ENCODE measurements at places on chromosomes 5 and 9.

DNA sequence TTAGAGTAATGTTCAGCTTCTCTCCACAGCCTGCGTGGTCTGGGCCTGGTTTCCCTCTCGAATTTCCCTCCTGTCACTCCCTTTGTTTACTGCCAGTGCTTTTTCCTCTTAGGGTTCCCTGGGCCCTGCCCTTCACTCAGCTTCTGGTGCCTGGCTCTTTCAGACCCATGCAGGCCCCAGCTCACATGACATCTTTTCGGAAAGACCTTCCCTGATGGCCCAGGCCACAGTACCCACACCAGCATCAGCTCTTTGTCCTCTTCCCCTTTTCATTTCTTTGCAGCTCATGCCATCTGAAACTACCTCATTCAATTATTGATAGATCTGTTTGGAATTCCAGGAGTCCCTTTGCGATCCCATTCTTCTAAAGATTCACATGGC lies 68.1 kb upstream of the ABL1 start:
- DNase-seq: no peak

GRCh38 chr5:160702934-160703333 lies 149.1 kb downstream of the ATP10B start:
- no peak for DNase-seq

GRCh38 chr5:1133510-1134201 lies 21.8 kb upstream of the SLC12A7 start:
- no peak for DNase-seq

- no peak for DNase-seq
Observed at GRCh38 chr5:134397196-134397595, 14.5 kb downstream of the CDKN2AIPNL start.

GRCh38 chr5:31500256-31500655 lies 31.6 kb downstream of the DROSHA start:
- no peak for DNase-seq

- no peak for DNase-seq
Observed at GRCh38 chr5:136164226-136164625, 28.7 kb downstream of the SMIM32 start.

DNA sequence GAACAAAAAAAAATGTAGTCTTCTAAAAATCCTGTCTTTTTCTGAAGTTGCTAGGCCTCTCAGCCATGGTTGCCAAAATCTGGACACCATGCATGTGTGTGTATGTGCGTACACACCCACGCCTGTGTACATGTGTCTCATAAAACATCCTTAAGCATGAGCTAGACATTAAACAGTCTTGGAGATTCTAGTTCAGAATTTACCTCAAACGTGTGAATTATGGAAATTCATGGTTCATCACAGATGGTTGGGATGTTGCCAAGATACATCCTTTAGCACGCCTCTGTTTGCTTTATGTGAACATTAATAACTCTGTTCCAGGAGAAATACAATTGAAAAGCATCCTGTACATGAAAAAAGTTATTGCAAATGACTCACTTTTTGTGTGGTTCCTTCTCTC lies 53.0 kb downstream of the F2RL2 start:
- no peak for DNase-seq

DNA sequence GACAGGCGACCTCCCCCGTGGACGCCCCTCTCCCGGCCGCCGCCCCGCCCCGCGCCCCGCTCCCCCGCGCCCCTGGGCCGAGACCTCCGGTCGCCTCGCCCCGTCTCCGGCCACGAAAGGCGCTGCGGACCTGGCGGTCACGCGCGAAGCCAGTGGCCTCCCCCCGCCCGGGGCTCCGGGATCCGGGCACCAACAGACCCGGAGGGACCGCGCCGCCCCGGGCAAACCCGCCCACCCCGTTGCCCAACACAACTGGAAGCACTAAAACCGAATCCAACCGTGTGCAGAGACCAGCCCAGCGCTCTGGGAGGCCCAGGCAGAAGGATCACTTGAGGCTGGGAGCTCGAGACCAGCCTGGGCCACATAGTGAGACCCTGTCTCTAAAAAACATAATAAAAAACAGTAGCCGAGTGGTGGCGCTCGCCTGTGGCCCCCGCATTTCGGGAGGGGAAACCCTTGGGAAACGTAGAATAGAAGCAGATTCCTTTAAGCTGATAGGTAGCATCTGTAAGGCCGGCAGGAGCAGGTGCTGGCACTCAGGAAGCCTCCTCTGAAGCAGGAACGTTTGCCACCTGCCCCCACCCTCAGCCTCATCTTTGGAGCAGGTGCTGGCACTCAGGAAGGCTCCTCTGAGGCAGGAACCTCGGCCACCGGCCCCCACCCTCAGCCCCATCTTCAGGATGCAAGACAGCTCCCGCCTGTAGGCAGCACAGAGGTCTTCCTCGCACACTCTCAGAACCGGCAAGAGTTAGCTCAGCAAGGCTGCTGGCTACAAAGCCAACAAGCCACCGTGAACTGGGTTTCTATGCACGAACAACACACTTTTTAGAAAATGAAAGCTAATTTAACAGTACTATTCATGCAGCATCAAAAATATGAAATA lies 4.6 kb upstream of the SLC9A3 start:
- no peak for DNase-seq

DNA sequence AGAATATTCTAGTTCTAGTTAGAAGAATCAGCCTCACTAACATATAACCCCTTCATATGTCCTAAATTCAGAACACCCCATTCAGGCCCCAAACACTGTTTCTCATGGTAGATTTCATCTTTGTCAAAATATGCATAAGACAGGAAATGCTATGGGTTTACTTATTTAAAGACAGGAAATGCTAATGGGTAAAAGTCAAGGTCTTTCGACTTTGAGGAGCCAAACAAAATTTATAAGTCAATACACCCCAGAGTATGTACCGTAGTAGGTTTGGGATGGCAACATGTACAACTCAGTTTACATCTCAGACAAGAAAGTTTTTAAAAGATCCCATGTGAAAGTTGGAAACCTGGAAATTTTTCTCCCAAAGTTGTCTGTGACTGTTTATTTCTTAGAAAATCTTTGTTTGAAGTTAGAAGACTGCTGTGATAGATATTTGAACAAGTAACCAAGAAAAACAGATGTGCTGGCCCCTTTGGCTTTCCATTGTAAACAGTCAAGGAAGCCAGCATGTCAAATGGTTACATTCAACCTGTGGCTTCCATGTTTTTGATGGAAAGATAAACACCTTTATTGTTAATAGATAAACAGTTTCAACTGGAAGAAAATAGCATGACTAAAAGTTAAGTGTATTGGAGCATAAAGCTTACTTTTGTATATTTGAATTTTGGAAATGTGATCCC lies 102.2 kb downstream of the INIP start:
- no peak for DNase-seq

GRCh38 chr5:72234265-72234700 lies 85.8 kb downstream of the MRPS27 start:
- DNase-seq: no peak

- no peak for DNase-seq
Observed at GRCh38 chr5:73668017-73668416, 42.0 kb downstream of the ARHGEF28 start.

- DNase-seq: no peak
Observed at GRCh38 chr5:81925009-81925408, 46.8 kb upstream of the ATG10 start.

GRCh38 chr9:3903273-3903672 lies 377.5 kb upstream of the RFX3 start:
- DNase-seq: no peak

- DNase-seq: no peak
Observed at GRCh38 chr5:130189961-130190360, 285.7 kb downstream of the CHSY3 start.

GRCh38 chr5:147611483-147611882 lies 101.6 kb upstream of the DPYSL3 start:
- DNase-seq: no peak

DNA sequence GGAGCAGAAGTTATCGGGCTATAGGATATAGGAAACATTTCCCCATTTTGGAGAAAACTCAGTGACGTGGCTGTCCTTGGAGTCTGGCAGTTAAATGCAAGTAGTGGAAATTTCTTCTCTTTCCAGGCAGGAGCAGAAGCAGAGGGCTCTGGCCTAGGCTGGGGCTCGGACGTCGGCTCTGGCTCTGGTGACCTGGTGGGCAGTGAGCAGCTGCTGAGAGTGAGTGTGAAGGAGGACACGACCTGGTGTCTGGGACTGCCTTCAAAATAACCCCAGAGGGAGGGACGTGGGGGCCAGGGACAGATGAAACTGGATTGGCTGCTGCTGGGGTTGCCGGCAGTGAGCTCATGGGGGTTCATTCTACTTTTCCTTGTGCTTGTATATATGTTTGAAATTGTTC lies 79.5 kb downstream of the COL15A1 start:
- DNase-seq: no peak

GRCh38 chr5:56319526-56320181 lies 86.5 kb upstream of the ANKRD55 start:
- no peak for DNase-seq

DNA sequence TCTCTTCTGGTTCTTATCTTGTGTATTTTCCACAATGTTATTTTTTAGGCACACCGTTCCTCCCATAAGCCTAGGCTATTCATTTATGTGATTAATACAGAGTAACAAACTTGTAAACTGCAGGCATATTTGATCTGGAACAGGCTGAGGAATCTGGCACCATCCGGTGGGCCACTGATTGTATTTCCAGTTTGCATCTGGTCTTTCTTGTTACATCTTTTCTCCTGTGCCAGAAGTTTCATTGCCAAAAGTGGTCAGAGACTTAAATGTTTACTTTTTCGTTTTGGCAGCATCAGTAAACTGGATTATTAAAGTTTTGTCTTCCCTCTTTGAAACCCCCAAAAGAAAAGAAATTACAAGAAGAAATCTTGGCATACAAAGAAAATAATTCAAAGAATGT lies 17.9 kb upstream of the ZCCHC7 start:
- no peak for DNase-seq

GRCh38 chr9:23934291-23934906 lies 108.4 kb upstream of the ELAVL2 start:
- no peak for DNase-seq

GRCh38 chr5:62948301-62948700 lies 369.7 kb downstream of the LRRC70 start:
- no peak for DNase-seq

- no peak for DNase-seq
Observed at GRCh38 chr5:175523292-175523691, 44.9 kb downstream of the SFXN1 start.

GRCh38 chr5:71705421-71705820 lies 13.7 kb upstream of the CARTPT start:
- no peak for DNase-seq

DNA sequence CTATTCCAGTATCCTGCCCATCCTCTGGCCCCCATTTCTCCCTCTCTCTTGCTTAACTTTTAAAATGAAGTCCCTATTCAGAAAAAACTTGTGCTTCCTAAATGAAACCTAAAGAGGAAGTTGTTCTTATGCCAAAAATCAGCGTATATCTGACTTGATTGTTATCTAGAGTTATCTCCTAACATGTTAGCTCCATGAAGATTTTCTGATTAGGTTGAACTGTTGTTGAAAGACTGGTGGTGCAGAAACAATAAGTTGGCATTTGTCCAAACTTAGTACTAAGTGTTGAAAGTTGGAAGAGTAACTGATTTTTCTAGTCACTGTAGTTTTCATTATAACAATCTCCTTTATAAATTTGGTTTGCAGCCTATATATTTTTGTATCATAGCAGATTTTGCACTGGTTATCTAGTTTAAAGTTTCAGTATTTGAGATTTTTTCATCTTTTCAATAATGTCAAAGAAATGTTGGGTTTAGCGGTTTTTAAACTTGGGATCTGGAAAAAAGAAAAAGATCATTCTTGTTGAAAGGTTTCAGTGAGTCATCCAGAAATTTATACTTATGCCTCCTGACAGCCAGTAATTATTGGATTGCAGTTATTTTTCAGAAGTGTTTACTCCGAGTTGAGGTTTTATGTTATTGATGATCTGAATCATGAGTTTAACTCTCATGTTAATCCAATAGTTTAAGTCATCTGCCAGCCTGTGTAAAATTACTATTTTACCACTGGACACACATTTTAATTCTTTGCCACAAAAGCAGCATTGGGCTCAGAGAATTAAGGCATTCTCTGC lies 60.6 kb downstream of the PAM start:
- no peak for DNase-seq

- no peak for DNase-seq
Observed at GRCh38 chr9:136196404-136197083, 8.4 kb downstream of the LHX3 start.

DNA sequence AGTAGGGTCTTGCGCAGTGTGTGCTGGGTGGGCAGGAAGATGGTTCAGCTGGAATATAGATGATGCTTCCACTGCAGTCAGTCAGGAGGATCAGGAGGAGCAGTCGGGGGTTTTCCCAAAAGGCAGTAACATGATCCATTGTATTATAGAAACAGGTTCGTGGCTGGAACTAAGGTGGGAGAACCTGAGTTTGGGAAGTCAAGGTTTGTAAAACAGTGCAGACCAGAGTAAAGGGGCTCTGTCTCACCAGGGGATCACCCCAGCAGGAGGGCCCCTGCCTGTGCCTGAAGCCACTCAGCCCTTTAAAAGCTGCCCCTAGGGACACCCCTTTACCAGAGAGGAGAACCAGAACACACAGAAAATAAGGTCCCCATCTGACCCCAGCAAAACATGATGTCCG lies 213.4 kb downstream of the AUH start:
- no peak for DNase-seq

DNA sequence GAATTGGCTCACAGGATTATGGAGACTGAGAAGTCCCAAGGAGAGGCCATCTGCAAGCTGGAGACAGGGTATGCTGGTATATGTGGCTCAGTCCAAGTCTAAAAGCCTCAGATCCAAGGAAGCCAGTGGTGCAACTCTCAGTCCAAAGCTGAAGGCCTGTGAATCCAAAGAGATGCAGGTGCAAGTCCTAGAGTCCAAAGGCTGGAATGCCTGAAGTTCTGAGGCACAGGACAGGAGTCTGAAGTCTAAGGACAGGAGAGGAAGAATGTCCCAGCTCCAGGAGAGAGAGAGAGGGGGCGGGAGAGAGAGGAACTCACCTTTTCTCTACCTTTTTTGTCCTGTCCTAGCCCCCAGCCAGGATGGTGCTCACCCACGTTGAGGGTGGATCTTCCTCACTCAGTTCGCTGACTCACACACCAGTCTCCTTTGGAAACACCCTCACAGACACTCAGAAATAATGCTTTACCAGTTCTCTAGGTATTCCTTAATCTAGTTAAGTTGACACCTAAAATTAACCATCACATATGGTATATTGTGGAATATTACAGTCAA lies 49.6 kb downstream of the KCNN2 start:
- DNase-seq: no peak

DNA sequence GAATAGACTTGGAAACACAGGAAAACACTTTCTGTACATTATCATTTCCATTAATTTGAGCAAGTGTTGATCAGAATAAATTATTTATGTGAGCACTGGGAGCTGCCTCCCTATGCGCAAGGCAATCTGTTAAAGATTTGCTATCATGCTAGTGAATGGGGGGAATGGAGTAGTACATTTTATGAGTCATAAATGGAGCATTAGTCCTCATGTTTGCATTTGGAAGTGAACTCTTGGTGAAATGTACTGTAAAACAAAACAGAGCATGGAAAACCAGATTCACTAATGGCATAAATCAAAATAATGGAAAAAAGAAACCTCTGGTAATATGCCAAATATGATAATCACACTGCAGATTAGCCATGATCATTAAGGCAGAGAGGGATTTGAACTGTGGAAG lies 40.5 kb upstream of the TMC1 start:
- no peak for DNase-seq

GRCh38 chr5:72818866-72819534 lies 2.5 kb downstream of the TNPO1 start:
- peak; percentile 27 for DNase-seq

Measured in activated T-helper 9 cell treated with anti-CD3 and anti-CD28 coated beads, Interleukin-2, amount 50 U/mL, for 16 hours (primary cell).